GM04503 (cell line): ENCODE measurements at places on chromosomes 13 and 19.

GRCh38 chr13:39415008-39415802 lies 187.8 kb downstream of the LHFPL6 start:
- DNase-seq = no peak

DNA sequence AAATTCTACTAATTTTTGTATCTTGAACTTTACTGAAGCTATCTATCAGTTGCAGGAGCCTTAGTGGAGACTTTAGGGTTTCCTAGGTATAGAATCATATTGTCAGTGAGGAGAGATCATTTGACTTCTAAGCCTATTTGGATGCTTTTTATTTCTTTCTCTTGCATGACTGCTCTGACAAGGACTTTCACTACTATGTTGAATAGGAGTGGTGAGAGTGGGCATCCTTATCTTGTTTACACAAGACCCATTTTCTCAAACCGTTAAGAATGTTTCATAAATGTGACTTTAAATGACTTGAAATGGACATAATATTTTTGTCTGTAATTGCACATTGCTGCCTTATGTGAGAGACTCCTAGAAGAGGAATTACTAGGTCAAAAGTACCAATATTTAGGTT lies 17.9 kb upstream of the CSNK1A1L start:
- DNase-seq = no peak

GRCh38 chr19:45250832-45251451 lies at the start of gene MARK4:
MARK4 (plus strand) TSS chr19:45251271; CDS start chr19:45251589, 318 bp downstream.
- DNase-seq = no peak

GRCh38 chr19:6707658-6708018 lies 12.8 kb downstream of the C3 start:
- no peak for DNase-seq

- no peak for DNase-seq
These were observed 770.6 kb downstream of the DACH1 start for GRCh38 chr13:71096421-71096820.

DNA sequence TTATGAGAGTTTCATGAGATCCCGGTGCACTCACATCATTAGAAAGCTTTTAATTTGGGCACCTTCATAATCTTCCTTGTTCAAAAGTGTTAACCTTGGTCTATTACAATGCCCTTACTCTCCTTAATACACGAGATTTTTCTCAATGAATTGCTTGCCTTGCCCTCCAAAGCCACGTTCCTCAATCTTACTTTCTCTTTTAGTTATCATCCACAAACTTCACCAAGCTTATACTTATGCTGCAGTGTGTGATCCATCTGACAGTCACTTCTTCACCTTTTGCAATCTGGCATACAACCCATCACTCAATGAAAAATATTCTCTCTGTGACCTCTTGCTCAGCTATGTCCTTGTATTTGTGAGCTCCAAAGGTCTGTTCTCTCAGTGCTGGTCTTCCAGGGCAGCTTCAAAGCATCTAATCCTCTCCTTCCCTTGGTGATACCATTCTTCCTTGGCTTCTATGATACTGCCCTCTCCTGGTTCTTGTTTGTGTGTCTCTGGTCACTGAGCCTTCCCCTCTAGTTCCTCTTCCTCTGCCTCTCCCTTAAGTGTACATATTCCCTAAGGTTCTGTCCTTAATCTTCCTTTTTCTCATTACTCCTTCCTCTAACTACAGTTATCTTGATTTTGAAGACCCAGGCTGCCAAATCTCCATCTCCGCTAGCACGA lies 202.2 kb upstream of the STARD13 start:
- no peak for DNase-seq

DNA sequence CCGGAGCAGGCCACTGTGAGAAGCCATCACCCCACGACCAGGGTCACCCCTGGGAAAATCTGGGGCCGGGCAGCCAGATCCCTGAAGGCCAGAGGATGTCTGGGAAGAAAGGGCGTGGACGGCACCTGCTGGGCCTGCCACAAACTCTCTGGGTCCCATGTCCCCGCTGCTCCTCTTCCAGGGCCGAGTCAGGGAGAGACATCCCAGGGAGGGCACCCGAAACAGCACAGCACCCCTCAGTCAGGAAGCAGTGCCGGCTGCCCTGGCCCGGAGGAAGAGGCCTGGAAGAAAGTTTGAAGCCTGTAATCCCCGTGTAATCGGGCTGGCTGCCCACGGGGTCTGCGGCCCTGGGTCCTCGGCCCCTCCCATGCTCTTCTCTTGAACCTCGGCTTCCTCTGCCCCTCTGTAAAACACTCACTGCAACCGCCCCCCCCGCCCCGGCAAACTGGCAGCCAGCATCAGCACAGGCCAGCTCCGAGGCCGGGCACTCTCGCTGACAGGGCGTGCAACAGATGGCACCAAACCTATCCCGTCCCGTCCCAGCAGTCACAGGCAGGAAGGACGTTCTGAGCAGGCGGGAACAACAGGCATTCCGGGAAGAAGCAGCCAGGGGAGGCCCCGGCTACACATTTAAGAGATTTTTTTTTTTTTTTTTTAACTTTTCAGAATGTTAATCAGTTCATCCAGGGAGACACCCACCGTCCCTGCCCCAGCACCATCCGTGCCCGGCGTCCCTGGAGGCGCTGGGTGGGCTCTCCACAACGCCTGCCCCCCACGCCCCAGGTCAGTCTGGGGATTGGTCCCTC lies 1.5 kb downstream of the SBNO2 start:
- no peak for DNase-seq
